Natural killer cell treated with Interleukin-12 subunit alpha and Interleukin-12 subunit beta and Interleukin-15 and Interleukin-18, amount 100 ng/mL, for 72 hours (primary cell): ENCODE measurements at places on chromosomes 1 and 21. TPM values are rescaled to one million over a fixed set of nuclear protein-coding genes. Genes with fewer than 3 reads are reported as not detected.

PADI1 gene
- total RNA-seq: not detected

- H3K4me3 ChIP-seq: no peak overlapping the region
- peaks cover 4% of the 10 kb centered on the region for H3K27me3 ChIP-seq
- DNase-seq: no peak
- H3K36me3 ChIP-seq: peaks cover 8% of the 10 kb centered on the region
Observed at GRCh38 chr1:167106119-167106461, 12.2 kb downstream of the STYXL2 start.

CSF3R gene
- 0.64 TPM for total RNA-seq

GRCh38 chr1:244636488-244637259, 16.3 kb upstream of the DESI2 start:
- no peaks in the 10 kb centered on the region for H3K4me1 ChIP-seq
- H3K4me3 ChIP-seq: no peak overlapping the region
- H3K27ac ChIP-seq: no peak overlapping the region
- DNase-seq: no peak

MRPL9 gene
- 161 TPM for total RNA-seq

OR2T35 gene
- total RNA-seq: not detected

DNA sequence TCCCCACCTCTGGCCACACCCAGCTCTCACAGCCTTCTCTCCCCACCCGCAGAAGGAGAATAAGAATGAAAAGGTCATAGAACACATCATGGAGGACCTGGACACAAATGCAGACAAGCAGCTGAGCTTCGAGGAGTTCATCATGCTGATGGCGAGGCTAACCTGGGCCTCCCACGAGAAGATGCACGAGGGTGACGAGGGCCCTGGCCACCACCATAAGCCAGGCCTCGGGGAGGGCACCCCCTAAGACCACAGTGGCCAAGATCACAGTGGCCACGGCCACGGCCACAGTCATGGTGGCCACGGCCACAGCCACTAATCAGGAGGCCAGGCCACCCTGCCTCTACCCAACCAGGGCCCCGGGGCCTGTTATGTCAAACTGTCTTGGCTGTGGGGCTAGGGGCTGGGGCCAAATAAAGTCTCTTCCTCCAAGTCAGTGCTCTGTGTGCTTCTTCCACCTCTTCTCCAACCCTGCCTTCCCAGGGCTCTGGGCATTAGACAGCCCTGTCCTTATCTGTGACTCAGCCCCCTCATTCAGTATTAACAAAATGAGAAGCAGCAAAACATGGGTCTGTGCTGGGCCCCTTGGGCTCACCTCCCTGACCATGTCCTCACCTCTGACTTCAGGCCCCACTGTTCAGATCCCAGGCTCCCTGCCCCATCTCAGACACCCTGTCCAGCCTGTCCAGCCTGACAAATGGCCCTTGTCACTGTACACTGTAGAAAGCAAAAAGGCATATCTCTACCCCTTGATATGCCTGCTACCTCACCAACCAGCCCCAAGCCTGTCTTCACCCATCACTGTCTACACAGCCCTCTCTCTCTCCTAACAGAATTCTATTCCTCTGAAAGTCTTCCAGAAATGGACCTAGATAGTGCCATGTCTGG, 3.2 kb downstream of the S100A9 start:
- H3K36me3 ChIP-seq: no peaks in the 10 kb centered on the region
- peaks cover 38% of the 10 kb centered on the region for H3K27me3 ChIP-seq
- H3K4me1 ChIP-seq: no peaks in the 10 kb centered on the region

SELL gene
- total RNA-seq: 29.5 TPM

CD52 gene
- 17.2 TPM for total RNA-seq

DNA sequence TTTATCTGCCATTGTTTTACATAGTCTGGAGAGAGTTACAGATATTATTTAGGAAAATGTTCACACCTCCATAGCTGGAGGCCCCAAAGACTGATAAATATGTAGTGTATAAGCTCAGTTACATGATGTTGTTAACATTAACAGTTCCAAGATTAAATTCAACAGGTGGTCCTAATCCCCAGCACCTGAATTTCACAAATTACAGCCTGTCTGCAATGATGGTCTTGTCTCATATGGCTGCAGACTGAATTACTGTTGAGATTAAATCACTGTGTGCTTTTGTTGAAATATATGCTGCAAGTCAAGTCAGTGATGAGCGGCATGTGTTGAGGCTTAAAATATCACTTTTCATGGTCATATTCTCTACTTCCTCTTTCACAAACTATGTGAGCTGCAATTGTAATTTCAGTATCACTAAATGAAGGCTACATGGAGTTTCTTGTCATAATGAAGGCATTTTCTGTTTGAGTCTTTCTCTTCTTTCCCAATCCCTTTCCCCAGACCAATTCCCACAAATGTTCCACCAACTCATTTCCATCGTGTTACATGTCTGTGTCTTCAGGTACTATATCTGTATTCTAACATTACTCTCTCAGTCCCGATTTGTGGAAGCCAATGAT, 4.2 kb downstream of the ST6GALNAC5 start:
- H3K4me3 ChIP-seq: no peak overlapping the region
- no peak overlapping the region for H3K27ac ChIP-seq
- no peak for DNase-seq
- H3K4me1 ChIP-seq: no peaks in the 10 kb centered on the region

DNA sequence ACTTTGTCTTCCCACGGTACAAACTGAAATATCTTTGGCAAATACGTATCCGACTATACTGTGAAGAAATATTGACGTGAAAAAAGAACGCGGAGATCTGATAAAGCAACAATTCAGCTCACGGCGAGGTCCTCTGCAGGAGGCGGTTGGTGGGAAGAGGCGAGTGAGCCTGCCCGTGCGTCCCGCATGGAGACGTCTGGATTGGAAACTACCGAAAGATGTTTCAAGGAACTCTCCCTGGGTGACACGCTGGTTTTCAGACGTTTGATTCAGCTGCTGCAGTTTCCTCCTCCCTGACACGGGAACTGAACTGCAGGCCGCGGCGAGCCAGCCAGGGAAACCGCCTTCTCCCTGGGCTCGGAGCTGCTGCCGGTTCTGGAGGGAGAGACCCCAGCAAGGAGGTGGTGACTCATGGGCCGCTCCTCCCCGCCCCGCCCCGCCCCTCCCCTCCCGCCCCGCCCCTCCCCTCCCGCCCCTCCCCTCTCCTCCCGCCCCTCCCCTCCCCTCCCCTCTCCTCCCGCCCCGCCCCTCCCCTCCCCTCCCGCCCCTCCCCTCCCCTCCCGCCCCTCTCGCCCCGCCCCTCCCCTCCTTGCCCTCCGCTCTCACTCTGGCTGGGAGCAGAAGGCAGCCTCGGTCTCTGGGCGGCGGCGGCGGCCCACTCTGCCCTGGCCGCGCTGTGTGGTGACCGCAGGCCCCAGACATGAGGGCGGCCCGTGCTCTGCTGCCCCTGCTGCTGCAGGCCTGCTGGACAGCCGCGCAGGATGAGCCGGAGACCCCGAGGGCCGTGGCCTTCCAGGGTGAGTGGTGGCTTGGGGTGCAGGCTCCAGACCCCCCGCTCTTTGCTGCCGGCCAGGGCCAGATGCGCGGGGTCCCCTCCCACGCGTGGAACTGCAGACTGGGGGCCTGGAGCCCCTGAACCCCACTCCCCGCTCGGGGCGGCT, at the start of gene COL6A1:
TSS of gene COL6A1 (plus strand) at position 620 of the 941 bp plus-strand sequence. CDS start at position 701, 81 bp downstream.
- H3K36me3 ChIP-seq: no peaks in the 10 kb centered on the region
- no peak within 1 kb of the TSS for H3K4me3 ChIP-seq
- peaks cover 16% of the 10 kb centered on the region for H3K27me3 ChIP-seq
- no peak within 1 kb of the TSS for H3K27ac ChIP-seq

DNA sequence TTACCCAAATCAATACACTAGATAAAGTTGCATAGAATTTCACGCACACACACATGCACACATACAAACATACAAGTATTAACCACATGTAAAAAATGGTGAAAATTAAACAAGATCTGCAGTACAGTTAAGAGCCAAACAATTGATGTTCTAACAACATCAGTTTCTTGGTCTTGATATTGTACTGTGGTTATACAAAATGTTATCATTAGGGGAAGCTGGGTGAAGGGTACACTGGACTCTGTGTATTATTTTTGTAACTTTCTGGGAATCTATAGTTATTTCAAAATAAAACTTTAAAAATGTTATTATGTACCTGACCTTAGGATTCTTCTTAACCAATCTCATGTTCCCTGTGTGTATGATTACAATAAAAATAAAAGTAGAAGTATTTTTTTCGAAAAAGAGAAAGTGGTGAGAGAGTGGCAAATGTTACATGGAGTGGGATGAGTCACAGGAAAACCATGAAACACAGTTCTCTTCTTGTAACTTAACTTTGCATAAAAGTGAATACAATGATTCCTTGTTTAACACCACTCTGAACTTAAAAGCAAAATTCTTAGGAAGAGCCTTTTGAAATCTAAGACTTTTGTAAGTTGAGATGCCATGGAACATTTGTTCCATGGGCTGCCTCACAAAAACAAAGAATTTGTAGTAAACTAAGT, 101.6 kb upstream of the RUNX1 start:
- DNase-seq: no peak
- H3K4me3 ChIP-seq: peak overlapping the region; percentile 64
- peaks cover 5% of the 10 kb centered on the region for H3K27me3 ChIP-seq
- H3K4me1 ChIP-seq: peaks cover 18% of the 10 kb centered on the region
- peak overlapping the region; percentile 88 for H3K27ac ChIP-seq
- H3K36me3 ChIP-seq: peaks cover 16% of the 10 kb centered on the region

- no peak overlapping the region for H3K27ac ChIP-seq
- H3K4me1 ChIP-seq: no peaks in the 10 kb centered on the region
- DNase-seq: no peak
- H3K4me3 ChIP-seq: no peak overlapping the region
- H3K36me3 ChIP-seq: no peaks in the 10 kb centered on the region
Observed at GRCh38 chr1:170931650-170932049, 3.7 kb upstream of the MROH9 start.
